ENCODE measurements at places on chromosomes 11 and 22. TPM values are rescaled to one million over a fixed set of nuclear protein-coding genes. Genes with fewer than 3 reads are reported as not detected.

ASPHD2 gene
- total RNA-seq, result 8.8 TPM

BCO2 gene
- 2.4 TPM for total RNA-seq

DNA sequence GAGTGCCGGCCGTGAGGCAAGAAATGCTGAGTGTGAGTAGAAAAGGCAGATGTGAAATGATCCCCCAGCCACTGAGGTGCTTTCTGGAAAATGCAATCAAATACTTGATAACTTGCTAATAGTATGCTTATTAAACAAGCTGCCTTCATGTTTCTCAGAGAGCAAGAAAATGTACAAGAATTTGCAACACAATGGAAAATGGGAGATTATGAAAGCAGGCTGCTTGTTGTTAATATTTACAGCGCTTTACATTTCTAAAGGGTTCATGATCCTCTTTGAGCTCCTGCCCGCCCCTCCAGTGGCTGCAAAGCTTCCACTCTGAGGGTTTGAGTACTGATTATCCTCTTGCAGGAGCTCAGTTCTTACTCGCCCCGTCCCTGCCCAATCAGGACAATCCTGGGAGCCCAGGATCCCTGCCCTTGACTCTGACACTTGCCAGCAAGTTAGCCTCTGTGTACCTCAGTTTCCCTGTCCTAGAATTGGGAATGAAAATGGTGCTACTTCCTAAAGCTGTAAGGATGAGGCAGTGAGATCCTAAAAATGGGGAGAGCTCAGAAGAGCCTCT, 645.1 kb downstream of the TBC1D22A start:
- DNase-seq, result no peak

DNA sequence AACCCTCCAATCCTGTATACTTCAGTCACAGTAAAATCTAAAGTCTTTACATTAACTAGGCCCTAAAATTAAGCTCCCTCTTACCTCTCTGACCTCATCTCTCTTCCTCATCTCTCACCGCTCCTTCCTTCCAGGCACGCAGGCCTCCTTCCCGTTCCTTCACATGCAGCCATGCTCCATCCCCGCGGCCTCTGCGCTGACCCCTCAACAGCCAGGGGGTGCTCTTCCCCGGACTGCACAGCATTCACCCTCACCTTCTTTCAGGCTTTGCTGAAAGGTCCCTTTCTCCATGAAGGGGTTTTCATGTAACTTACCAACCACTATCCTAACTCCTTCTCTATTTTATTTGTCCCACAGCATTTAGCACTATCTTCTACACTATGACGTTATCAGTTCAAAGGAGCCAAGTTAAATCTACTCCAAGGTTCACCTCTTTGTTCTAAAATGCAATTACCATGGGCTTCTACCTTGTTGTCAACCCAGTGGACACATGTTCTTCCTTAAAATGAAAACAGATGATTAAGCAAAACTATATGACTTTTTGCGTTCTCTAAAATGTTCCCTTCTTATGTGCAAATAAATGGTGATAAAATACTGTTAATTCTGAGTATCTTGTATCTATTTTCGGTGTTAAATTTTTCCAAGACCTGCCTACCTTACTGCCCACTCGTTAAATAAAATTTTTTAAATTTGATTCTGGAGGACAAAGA, 57.8 kb upstream of the APOA1 start:
- DNase-seq, result no peak

DNA sequence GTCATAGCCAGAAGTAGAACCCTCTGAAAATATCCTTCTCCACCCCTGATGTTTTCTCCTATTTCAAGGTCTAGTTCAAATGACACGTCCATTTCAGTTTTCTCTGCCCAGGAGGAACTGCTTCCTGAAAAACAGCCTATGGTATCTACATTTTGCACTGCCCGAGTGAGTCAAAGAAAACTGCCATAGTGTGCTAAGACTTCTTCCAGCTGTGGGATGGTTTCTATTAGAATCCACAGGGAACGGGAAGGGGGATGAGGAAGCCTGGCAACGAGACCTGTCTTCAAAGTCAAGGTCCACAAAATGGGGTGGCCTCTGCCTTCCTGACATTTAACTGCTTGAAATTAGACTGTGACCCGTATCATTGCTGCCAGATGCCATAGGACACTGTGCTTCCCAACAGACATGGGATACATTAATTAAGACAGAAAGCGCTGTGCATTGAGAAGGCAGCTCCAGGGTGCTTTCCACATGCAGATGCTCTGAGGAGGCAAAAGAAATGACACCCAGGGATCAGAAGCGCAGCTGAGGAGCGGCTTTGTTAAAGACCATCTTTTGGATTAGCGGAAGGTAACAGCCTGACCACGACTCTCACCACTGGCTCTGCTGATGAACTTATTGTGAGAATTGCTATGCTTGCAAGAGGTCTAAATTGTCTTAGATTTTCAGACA, 39.4 kb upstream of the NUP50 start:
- no peak for DNase-seq

DNA sequence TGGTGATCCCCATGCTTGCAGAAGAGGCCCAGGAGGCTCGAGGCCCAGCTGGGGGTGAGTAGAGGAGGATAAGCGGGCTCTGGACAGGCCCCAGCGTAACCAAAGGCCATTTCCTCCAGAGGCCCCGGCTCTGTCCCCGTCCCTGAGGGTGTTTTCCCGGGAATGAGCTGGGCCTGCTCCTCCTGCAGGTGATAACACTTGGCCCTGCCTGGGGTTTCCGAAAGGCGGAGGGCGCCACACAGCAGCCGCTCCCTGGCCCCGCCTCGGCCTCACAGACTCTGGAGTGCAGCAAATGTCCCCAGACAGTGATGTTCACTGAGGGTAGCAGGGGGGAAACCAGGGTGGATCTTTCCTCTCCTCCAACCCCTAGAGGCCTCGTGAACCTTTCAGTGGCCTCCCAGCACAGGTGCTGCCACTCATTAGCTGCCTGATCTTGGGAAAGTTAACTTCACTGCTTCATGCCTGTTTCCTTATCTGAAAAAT, 10.5 kb upstream of the MGAT3 start:
- peak; percentile 14 for DNase-seq

- DNase-seq, result no peak
These were observed 20.8 kb downstream of the HSPA8 start for GRCh38 chr11:123041185-123041584.

DNA sequence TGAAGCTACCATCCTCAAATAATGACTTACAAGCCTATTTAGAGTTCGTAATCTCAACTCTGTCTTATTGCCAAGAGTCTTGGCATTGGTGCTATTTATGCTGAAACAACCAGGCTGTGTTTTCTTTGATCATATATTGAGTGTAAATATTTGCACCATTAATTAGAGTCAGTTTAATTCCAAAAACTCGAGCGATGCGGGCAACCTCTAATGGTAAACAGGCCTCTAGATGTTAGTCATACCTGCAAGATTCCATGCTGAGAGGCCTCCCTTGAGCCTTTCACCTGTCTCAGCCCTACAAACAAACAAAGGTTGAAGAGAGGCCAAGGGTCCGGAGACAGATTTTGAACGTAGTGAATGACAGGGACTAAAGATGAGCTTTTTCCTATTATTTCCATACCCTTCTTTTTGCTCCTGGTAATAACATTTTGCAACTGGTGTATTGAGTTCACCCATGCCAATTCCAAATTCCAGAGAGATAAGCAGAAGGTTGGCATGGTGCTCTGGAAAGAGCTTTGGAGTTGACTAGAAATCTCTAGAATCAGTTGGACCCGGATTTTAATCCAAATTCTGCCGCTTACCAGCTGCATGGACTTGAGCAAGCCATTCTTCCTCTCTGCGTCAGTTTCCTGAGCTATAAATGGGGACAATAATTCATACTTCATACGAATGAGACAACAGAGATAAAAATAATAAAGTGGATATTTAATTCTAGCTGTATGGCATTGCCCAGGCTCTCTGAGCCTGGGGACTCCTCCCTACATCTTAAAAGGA, 99.1 kb upstream of the ANO1 start:
- no peak for DNase-seq

DNA sequence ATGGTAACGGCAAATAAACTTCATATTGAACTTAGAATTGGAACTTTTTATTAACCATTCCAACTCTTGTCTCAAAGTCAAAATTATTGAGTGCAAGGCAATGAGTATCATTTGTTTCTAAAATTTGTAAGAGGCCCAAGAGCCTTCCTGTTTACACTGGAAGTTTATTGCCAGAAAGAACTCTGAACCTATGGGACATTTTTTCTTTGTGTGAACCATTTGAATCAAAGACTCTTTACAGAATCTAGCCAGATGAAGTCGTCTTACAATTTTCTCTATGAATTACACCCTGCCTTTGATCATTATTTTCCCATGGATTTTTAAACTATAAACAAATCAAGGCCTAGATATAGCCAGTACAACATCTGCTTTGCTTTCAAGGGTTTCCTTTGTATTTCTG, 2.3 kb upstream of the GUCY1A2 start:
- no peak for DNase-seq

GRCh38 chr11:95016139-95016538, 8.9 kb upstream of the KDM4E start:
- no peak for DNase-seq

DNA sequence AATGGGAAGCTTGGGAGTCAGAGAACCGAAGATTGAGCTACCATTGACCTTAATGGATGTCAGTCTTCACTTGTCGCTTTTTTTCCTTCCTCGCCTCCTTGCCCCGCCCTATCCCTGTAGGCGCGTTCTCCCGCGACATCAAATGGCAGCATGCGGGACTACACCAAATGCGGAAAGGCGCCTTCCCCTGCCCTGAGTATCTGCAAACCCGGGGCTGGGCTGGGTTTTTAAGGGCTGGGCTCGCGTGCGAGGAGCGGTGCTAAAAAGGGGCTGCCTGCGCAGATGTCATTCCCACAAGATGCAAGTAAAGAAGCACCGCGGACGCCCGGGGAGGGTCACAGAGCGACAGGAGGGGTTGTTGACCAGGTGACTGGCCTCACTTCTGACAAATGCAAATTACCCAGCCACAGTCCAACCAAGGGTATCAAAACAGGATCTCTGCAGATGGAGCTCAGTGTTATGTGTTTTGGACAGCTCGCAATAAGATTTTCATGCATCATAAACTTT, 4.7 kb upstream of the FAM111B start:
- DNase-seq, result peak; percentile 69

GRCh38 chr11:23124996-23125395, 264.7 kb upstream of the CCDC179 start:
- no peak for DNase-seq

- no peak for DNase-seq
These were observed 108.9 kb upstream of the NCAM1 start for GRCh38 chr11:112852143-112852866.

GRCh38 chr11:61392981-61393595, 701 bp downstream of the TMEM216 start:
- DNase-seq, result no peak

DNA sequence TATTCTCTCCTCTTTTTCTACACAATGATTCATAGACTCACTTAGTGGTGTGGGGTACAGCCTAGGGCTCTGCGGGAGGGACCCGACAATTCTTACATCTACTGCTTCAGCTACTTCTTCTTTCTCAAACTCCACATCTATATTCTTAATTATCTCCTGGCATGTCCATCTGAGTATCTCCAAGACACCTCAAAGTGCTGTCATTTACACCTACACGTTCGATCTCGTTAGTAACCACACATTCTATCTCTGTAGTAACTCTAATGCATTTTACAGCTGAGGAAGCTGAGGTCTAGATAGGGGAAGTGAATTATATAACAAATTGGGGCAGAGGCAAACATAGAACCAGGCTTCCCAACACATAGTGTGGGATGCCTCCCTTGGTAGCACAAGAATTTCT, 27.7 kb upstream of the RRM1 start:
- no peak for DNase-seq

- DNase-seq, result no peak
These were observed 8.3 kb downstream of the PRR5L start for GRCh38 chr11:36304351-36304750.

DNA sequence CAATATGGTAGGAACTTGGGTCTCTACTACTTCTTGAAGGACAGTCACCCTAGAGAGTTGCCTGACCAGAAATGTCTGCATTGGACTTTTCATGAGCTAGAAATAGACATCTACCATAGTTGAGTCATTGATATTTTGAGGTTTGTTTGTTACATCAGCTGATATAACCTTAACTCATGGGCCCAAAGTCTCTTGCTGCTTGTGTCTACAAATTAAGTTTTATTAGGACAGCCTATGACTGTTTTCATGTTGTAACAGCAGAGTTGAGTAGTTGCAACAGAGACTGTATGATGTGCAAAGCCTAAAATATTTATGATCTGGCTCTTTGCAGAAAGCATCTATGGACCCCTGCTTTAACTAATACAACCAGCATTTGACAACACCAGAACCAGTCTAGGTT, 155.3 kb downstream of the MIAT start:
- no peak for DNase-seq

GRCh38 chr11:69115586-69116560, 39.9 kb upstream of the SMIM38 start:
- DNase-seq, result no peak
